Sigmoid colon (tissue), 7 donors: ENCODE measurements at places on chromosomes 1 and 21. TPM values are rescaled to one million over a fixed set of nuclear protein-coding genes. Genes with fewer than 3 reads are reported as not detected.
A peak's percentile ranks its signal among the peaks of the same experiment; 100 is the strongest.

DNA sequence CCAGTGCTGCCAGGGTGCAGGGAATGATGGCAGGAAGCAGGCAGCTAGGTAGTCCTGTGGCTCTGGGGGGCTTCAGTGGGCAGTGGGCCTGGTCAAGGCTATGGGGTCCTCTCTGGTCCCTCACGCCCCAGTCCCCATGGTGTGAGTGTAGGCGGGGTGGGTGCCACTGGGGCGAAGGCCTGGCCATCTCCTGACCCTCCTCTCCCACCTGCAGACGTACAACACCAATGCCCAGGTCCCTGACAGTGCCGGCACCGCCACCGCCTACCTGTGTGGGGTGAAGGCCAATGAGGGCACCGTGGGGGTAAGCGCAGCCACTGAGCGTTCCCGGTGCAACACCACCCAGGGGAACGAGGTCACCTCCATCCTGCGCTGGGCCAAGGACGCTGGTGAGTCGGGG lies 53.7 kb downstream of the ALPL start:
- H3K4me3 ChIP-seq, result no peak overlapping the region
- DNase-seq, result no peak
- H3K27me3 ChIP-seq, result no peaks in the 10 kb centered on the region
- H3K36me3 ChIP-seq, result no peaks in the 10 kb centered on the region
- no peak overlapping the region for H3K27ac ChIP-seq

Gene SLC6A9
- total RNA-seq, result 12.8 TPM

Gene KRTAP11-1
- not detected for total RNA-seq

DNA sequence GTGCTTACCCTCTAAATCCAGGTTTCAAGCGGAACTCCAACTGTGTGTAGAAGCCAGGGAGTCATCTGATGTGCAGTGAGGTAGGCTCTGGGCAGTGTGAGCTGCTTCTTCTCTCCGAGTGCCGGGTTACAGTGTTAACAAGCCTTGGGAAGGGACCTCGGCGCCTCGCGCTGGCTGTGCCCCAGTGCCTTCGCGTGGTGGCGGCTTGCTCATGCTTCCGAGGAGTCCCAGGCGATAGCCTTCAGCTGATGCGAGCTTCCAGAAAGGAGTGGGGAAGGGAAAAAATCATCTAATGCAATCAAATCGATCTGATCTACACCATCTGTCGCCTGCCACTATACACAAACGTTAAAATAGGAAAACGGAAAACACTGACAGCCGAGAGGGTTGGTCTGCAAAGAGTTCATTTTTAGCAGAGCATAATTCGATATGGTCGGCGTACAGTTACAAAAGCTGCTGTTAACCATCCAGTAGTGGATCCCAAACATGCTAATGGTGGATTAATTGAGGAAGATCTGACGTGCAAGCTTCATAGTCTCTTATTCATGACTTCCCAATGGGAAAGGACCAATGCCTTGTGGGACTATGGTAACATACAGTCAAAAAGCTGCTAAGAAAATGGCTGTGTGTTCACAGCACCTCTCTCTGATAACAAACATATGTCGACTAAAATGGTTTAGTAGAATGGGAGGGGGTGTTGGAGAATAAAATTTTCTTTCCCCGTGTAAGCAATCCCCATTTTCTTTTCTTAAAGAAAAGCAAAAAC lies 128.7 kb upstream of the DPYD start:
- H3K27me3 ChIP-seq, result peaks cover 79% of the 10 kb centered on the region
- DNase-seq, result no peak
- H3K4me3 ChIP-seq, result no peak overlapping the region
- H3K4me1 ChIP-seq, result peaks cover 26% of the 10 kb centered on the region

Gene C2CD4D
- total RNA-seq, result not detected

GRCh38 chr1:204301171-204301957 lies 58.4 kb downstream of the PLEKHA6 start:
- H3K36me3 ChIP-seq, result no peaks in the 10 kb centered on the region
- H3K27me3 ChIP-seq, result no peaks in the 10 kb centered on the region
- no peak overlapping the region for H3K4me3 ChIP-seq
- no peak for DNase-seq
- no peaks in the 10 kb centered on the region for H3K4me1 ChIP-seq

GRCh38 chr1:86503406-86504136 lies 34.8 kb downstream of the CLCA1 start:
- peak overlapping the region; percentile 85 for H3K27ac ChIP-seq
- H3K4me1 ChIP-seq, result peaks cover 59% of the 10 kb centered on the region
- DNase-seq, result peak; percentile 77
- H3K4me3 ChIP-seq, result peak overlapping the region; percentile 39
- H3K36me3 ChIP-seq, result no peaks in the 10 kb centered on the region
- no peaks in the 10 kb centered on the region for H3K27me3 ChIP-seq

Gene SPRR2A
- total RNA-seq, result not detected

Gene PRSS38
- not detected for total RNA-seq

Gene LAMC1
- 269 TPM for total RNA-seq

Gene KIRREL1
- 53.5 TPM for total RNA-seq

GRCh38 chr1:1434131-1434823 lies 1.2 kb upstream of the VWA1 start:
- H3K27ac ChIP-seq, result peak overlapping the region; percentile 93
- peaks cover 93% of the 10 kb centered on the region for H3K4me1 ChIP-seq
- peak; percentile 92 for DNase-seq
- no peaks in the 10 kb centered on the region for H3K36me3 ChIP-seq
- H3K4me3 ChIP-seq, result peak overlapping the region; percentile 36
- no peaks in the 10 kb centered on the region for H3K27me3 ChIP-seq

Gene ERICH3
- total RNA-seq, result 0.14 TPM

GRCh38 chr1:99544328-99544727 lies 101.6 kb upstream of the PALMD start:
- no peaks in the 10 kb centered on the region for H3K36me3 ChIP-seq
- H3K27me3 ChIP-seq, result no peaks in the 10 kb centered on the region
- no peak overlapping the region for H3K4me3 ChIP-seq
- no peak overlapping the region for H3K27ac ChIP-seq

- no peak overlapping the region for H3K4me3 ChIP-seq
- no peaks in the 10 kb centered on the region for H3K27me3 ChIP-seq
- H3K4me1 ChIP-seq, result peaks cover 91% of the 10 kb centered on the region
- H3K36me3 ChIP-seq, result no peaks in the 10 kb centered on the region
- DNase-seq, result no peak
- H3K27ac ChIP-seq, result no peak overlapping the region
Measured at GRCh38 chr1:26717017-26717491, 21.2 kb downstream of the ARID1A start.

Gene CD1D
- total RNA-seq, result 2.3 TPM

DNA sequence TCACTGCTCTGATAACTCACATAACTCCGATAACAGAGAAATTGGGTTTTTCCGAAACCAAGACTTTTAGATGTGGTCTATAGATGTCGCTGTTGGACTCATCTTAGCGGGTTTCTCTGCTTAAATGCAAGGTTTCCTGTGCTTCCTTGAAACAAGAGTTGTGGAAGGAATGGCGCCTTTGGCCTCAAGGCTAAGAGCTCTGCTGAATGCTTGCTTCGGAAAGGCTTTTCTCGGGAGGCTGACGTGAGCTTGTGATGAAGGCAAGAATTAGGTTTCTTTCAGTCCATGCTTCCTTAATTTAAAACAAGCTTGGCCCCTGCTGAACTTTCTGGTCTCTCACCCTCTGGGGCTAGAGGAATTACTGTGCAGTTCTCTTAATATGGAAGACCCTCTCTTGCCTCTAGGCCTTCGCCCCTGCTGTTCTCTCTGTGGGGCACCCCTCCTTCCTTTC lies 113.5 kb downstream of the MAP3K21 start:
- H3K4me3 ChIP-seq, result no peak overlapping the region
- H3K27me3 ChIP-seq, result peaks cover 13% of the 10 kb centered on the region
- no peaks in the 10 kb centered on the region for H3K36me3 ChIP-seq
- H3K27ac ChIP-seq, result no peak overlapping the region
- DNase-seq, result no peak
- no peaks in the 10 kb centered on the region for H3K4me1 ChIP-seq

DNA sequence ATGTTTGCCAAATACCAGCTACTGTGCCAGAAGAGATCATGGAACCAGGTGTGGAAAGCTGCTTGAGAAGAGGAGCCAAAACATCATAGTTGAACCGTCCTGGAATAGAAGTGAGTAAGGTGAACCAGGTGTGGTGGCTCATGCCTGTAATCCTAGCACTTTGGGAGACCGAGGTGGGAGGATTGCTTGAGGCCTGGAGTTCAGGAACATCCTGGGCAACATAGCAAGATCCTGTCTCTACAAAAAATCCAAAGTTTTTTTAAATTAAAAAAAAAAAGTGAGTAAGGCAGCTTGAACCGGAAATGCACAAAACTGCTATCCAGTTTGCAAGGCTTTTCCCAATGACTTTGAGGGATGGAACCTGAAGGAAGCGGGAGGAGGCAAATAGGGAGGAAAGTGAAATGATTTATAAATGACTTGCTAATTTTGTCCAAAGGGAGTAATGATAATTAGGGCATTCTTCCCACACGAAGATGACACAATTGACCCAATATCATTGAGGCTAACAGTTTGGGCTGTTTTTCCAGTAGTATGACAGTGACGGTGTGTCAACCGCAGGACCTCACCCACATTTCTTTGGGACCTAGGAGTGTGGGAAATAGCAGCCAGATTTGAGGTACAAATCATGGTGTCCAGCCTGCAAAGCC lies 1.5 kb upstream of the CNN3 start:
- no peak for DNase-seq
- no peaks in the 10 kb centered on the region for H3K36me3 ChIP-seq
- peak overlapping the region; percentile 72 for H3K4me3 ChIP-seq
- H3K27ac ChIP-seq, result peak overlapping the region; percentile 98
- no peaks in the 10 kb centered on the region for H3K27me3 ChIP-seq

Gene USP1
- total RNA-seq, result 21.7 TPM

DNA sequence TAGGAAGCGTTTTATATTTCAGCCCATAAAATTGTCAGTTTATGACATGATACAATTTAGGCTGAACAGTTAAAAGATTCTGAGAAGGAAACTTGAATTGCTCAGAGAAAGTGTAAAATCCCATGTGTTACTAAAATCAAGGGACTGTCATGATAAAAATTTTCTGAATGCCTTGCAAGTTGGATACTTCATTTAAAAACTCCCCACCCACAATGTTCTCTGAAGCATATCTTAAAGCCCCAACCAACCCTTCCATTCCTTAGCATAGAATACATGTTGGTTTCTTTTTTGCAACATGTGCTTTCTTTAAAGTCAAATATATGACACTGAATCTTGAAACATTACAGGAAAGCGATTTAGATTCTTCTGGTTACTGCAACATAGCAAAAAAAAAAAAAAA lies 97.4 kb downstream of the MRPL39 start:
- H3K36me3 ChIP-seq, result no peaks in the 10 kb centered on the region
- no peak overlapping the region for H3K4me3 ChIP-seq
- no peak for DNase-seq
- no peaks in the 10 kb centered on the region for H3K27me3 ChIP-seq

- no peaks in the 10 kb centered on the region for H3K27me3 ChIP-seq
- no peaks in the 10 kb centered on the region for H3K36me3 ChIP-seq
- H3K27ac ChIP-seq, result no peak overlapping the region
- peaks cover 20% of the 10 kb centered on the region for H3K4me1 ChIP-seq
Measured at GRCh38 chr1:223014142-223014873, 128.7 kb downstream of the TLR5 start.

GRCh38 chr21:45158491-45159423 lies 84.4 kb downstream of the ADARB1 start:
- H3K4me3 ChIP-seq, result no peak overlapping the region
- peaks cover 42% of the 10 kb centered on the region for H3K4me1 ChIP-seq
- no peaks in the 10 kb centered on the region for H3K27me3 ChIP-seq
- no peak overlapping the region for H3K27ac ChIP-seq
- H3K36me3 ChIP-seq, result no peaks in the 10 kb centered on the region

DNA sequence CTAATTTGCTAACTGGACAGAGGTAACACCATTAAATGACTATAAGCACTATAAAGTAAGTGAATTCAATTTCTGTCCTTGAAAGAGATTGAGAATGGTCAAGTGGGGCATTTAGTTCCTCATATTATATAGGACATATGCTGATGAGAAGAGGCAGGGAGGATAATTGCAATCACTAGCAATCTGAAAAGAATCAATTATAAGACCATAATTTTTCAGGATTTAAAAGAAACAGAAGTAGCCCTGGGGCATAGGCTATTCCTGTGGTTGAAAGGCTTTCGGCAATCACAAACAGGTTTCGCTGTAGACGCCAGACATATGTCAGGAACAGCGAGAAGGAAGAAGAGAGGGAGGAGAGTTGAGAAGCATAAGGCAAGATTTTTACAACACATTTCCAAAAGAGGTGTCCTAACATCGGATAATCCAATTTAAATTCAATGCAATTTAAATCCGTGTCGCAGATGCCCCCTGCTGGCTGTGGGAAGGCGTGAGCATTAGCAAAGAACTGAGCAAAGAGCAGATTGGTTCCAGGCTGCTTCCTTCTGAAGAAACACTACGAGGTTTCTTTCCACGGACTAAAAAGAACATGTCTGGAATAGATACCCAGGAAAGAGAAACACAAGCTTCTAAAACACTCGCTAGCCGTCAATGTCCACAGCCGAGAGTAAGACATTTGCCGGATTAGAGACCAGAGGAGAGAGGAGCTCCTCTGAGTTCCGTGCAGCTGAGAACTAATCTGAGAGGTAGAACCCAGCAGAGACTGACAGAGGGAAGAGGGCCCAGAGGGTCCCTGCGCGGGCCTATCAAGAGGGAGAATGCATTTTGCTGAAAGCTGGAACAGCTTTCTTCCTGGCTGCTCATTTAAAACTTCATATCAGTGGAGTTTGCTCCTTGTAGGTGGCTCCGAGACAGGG lies 27.9 kb downstream of the RGS5 start:
- H3K4me1 ChIP-seq, result peaks cover 60% of the 10 kb centered on the region
- H3K27ac ChIP-seq, result peak overlapping the region; percentile 74
- DNase-seq, result peak; percentile 80
- no peaks in the 10 kb centered on the region for H3K36me3 ChIP-seq
- H3K4me3 ChIP-seq, result peak overlapping the region; percentile 36

GRCh38 chr21:38830671-38831525 lies 25.2 kb downstream of the ETS2 start:
- no peaks in the 10 kb centered on the region for H3K27me3 ChIP-seq
- H3K27ac ChIP-seq, result peak overlapping the region; percentile 59
- DNase-seq, result no peak
- H3K4me3 ChIP-seq, result no peak overlapping the region
- H3K4me1 ChIP-seq, result peaks cover 8% of the 10 kb centered on the region

Gene SERPINC1
- total RNA-seq, result not detected

Gene GCLM
- total RNA-seq, result 6.1 TPM

- no peak overlapping the region for H3K27ac ChIP-seq
- DNase-seq, result no peak
- H3K4me3 ChIP-seq, result no peak overlapping the region
- H3K4me1 ChIP-seq, result no peaks in the 10 kb centered on the region
- no peaks in the 10 kb centered on the region for H3K36me3 ChIP-seq
Measured at GRCh38 chr1:39685071-39685470, 6.2 kb downstream of the HPCAL4 start.

GRCh38 chr1:194067772-194068171 lies 881.4 kb upstream of the B3GALT2 start:
- DNase-seq, result no peak
- no peaks in the 10 kb centered on the region for H3K27me3 ChIP-seq
- no peak overlapping the region for H3K4me3 ChIP-seq
